ENCODE measurements at places on chromosomes 12 and 14.

DNA sequence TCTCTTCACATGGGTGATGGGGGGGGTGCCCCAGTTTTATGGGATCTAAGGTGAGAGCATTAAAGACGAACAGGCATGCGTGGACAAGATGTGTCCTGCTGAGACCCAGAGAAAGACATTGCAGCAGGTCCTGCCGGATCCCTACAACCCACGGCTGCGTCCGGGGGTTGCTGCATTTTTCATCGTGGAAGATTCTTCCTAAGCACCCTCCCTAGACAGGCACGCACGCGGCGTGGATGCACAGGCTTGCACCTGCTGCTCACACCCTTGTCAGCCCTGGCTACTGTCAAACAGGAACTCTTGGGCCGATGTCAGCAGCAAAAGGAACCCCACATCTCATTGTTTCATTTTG, 280.6 kb upstream of the RTL1 start:
- DNase-seq: no peak

- DNase-seq: no peak
These were observed 433.9 kb downstream of the PCNX1 start for GRCh38 chr14:71341156-71341555.

DNA sequence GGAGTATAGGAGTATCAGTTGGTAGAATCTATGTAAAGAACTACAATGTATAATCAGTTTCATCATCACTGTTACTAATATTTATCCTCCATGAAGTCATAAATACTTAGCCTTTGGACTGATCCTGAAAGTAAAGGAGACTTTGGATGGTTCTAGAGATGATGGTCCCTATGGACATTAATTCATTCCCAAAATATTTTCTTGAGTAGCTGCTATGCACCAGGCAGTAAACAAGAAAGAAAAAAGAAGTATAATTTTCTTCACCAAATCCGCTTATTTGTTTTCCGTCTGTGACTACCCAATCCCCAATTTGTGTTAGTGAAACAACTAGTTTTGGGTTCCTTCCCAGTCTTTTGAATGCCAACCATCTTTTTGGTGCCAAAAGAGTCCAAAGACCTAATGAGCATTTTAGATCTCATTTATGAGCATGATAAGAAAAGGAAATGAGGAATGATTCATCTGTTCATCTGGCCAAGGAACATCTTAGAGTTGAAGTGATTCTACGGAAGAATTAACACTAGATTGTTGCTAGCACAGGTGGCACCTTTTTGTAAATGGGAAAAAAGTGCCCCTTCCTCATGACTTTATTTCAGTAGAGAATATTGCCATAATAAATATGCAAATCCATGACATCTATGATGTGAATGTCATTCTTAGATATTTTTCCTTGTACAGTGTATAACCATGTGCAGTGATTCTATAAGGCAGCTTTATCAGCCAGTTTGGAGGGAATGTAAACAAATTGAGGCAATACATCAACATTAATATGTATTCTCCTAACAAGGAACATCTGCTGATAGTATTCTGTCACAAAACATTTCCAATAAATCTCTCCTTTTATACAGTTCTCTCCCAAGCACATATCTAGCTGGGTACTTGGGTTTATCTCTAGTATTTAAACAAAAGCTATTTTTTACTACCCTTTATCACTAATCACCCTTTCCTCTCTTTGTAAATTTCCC, 85.1 kb upstream of the CCDC91 start:
- no peak for DNase-seq

DNA sequence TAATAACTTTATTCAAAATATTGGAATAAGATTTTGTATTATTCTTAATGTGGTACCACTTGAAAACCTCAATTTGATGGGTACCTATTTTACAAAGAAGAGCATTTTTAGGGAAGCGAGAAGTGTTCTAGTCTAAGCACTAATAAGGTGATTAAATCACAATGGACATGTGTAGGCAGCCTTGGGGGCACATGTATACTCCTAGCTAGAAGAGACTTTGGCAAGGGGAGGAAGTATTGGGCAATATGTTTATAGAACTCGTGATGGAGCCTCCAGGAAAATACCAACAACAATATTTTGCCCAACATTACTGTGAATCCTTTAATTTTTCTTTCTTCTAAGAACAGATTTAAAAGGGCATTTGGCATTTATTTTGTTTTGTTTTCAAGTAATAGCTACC, 280.3 kb downstream of the ADAMTS20 start:
- no peak for DNase-seq

DNA sequence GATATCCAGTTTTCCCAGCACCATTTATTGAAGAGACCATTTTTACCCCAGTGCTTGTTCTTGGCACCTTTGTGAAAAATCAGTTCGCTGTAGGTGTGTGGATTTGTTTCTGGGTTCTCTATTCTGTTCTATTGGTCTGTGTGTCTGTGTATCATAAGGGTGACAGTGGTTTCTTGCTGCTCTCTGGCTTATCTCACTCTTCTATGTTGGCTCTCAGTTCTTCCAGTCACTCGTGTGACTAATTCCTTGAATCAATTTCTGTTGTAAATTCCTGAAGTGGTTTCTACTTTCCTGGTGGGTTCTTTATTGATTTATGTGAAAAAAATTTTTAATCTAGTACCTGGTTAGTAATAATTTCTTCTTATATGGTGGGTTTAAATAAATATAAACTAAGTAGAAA, 58.3 kb downstream of the OTOGL start:
- DNase-seq: no peak

DNA sequence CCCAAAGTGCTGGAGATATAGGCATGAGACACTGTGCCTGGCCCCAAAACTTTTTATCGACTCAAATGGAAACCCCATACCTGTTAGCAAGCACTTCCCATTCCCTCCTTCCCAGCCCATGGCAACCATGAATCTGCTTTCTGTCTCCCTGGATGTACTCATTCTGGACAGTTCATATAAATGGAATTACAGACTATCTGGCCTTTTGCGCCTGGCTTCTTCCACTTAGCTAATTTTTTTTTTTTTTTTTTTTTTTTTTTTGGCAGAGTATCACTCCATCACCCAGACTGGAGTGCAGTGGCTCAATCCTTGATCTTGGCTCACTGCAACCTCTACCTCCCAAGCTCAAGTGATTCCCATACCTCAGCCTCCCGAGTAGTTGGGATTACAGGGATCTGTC, 134.5 kb upstream of the MED13L start:
- no peak for DNase-seq

DNA sequence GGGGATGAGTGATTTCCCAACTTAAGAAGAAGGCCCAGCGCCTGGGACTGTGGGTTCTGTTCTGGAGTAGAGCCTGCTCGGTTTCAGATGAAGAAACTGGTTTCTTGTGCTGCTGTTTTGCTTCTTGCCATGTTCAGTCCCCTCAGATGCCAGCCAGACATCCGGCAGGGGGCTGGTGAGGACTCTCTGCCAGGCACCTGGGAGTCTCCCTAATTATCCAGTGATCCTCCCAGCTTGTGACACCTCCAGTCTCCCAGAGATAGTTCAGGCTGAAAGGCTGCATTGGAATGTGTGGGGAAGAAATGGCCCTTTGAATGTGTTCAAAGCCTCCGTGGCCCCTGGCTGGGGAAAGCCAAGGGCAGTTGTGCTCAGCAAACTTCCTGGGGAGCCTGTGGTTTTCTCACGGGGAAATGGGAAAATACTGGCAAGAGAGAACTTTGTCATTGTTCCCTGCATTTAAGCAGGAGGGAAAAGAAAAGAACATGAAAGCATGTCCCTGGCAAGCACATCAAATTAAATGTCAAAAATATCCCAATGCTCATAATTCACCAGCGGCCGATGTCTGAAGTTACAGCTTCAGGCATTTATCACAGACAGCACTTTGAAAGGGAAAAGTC, 8.5 kb upstream of the SERPINA12 start:
- DNase-seq: no peak
